ENCODE measurements at places on chromosomes 1 and 21. TPM values are rescaled to one million over a fixed set of nuclear protein-coding genes. Genes with fewer than 3 reads are reported as not detected.
A peak's percentile ranks its signal among the peaks of the same experiment; 100 is the strongest.

GRCh38 chr1:234588386-234588785 is 21.6 kb downstream of the IRF2BP2 start:
- no peak for DNase-seq

GRCh38 chr1:239008568-239008967 is 377.8 kb upstream of the CHRM3 start:
- DNase-seq, result no peak

GRCh38 chr1:147245586-147246021 is 3.1 kb downstream of the CHD1L start:
- DNase-seq, result no peak

GRCh38 chr1:37315371-37315846 is 159.0 kb upstream of the ZC3H12A start:
- no peak for DNase-seq

The LIN28A gene
- not detected for total RNA-seq

GRCh38 chr1:67771749-67772148 is 61.5 kb downstream of the GNG12 start:
- DNase-seq, result no peak

DNA sequence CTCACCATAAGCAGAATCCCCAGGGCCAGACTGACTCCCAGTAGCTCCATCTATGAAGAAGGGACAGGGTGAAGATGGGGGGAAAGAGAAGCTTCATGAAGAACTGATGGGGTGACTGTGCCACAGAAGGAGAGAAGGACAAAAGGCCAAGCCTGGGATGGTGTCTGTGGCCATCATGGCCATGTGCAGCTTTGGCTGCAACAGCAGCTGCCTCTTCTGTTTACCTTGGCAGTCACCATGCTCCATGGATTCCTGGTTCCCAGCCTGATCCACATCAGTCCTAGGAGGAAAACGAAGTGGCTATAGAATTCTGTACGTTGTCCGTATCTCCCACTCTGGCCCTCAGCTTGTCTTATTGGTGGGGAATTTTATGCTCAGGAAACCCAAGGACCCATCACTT is 12.0 kb downstream of the SEMA6C start:
- no peak for DNase-seq

The FNDC10 gene
- 4.1 TPM for total RNA-seq

DNA sequence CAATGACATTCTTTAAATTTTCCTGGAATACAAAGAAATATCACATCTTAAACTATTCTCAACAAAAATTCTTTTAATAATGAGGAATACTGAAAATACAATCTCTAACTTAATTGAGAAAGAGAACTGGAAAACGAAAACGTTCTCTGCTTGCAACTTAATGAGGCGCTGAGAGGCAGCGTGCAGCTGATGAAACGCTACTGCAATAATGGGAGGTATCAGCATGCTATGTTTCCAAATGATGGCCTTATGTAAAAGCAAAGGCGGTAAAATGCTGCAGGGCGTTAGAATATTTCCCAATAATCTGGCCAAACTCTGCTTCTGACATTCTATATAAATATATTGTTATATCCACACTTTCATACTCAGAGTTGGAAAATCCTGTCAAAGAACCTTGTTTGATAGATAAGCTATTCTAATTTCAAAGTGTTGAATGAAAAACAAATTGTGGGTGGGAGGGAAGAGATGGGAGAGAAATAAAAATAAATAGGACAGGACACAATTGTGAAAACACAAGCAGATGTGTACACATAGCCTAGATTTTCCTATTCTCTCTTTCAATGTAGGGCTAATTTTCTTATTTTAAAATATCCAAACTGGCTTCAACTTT is 70.9 kb downstream of the APP start:
- no peak for DNase-seq

The APCS gene
- total RNA-seq, result not detected

- DNase-seq, result no peak
Observed at GRCh38 chr1:224054012-224054411, 59.9 kb upstream of the FBXO28 start.

DNA sequence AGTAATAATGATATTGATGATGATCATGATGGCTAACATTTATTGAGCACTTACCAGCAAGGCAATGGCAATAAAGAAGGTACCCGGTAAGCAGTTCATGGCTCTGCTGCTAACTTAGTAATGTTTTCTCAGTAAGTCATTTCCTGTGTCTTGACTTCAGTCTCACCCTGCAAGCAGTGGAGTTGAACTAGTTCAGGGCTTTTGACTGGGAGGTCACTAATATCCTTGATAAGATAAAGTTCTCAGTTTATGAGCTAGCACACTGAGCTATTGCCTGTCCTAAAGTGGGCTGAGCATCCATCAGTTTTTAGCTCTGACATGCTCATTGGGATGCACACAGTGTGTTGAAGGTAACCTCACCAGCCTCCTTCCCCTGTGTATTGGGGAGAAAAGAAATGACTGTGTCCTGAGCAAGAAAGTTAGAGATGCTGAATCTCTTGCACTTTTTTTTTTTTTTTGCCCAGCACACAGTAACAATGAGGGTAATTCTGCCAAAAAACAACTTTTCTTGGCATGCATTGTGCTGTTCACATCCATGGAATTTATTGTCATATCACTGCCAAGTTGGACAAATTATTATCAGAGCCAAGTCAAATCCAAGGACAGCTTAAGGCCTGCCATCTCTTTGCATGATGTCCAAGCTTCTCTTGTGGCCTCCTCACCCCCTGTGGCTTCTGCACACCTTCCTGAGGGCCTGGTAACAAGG is 55.5 kb upstream of the GADD45A start:
- no peak for DNase-seq

The HMGCS2 gene
- 10.9 TPM for total RNA-seq

The FBXO2 gene
- 7.4 TPM for total RNA-seq

The ATP1A2 gene
- total RNA-seq, result 7.4 TPM

The OR2T4 gene
- not detected for total RNA-seq

The ATP1A4 gene
- 0.57 TPM for total RNA-seq

The THRAP3 gene
- 99.0 TPM for total RNA-seq

- peak; percentile 90 for DNase-seq
Observed at GRCh38 chr21:44012474-44013379, 618 bp downstream of the TRAPPC10 start.
